Adrenal gland (tissue), 19 donors: ENCODE measurements at places on chromosomes 6 and 20. TPM values are rescaled to one million over a fixed set of nuclear protein-coding genes. Genes with fewer than 3 reads are reported as not detected.

Gene AVP
- 0.75 TPM for total RNA-seq

Gene SYCP2
- 0.36 TPM for total RNA-seq

Gene RBL1
- total RNA-seq: 0.91 TPM

Gene GSTA4
- total RNA-seq: 252 TPM

Gene TAF4
- total RNA-seq: 30.9 TPM

Gene TRIM40
- total RNA-seq: not detected

Gene TINAG
- not detected for total RNA-seq

Gene SLC22A16
- total RNA-seq: 0.34 TPM

Gene SOX18
- 30.4 TPM for total RNA-seq

Gene TREML1
- total RNA-seq: 0.68 TPM

Gene LAMA2
- 38.8 TPM for total RNA-seq

Gene HLA-DOA
- total RNA-seq: 26.1 TPM

Gene FAM229B
- total RNA-seq: 29.3 TPM

Gene STMND1
- total RNA-seq: not detected

Gene VSTM2L
- 8.0 TPM for total RNA-seq

Gene SIRPB1
- total RNA-seq: 6.1 TPM

Gene LST1
- 5.8 TPM for total RNA-seq

Gene NRSN1
- total RNA-seq: 1.3 TPM

Gene GTSF1L
- total RNA-seq: not detected

Gene SUMO4
- total RNA-seq: 2.2 TPM

Gene DEFB124
- not detected for total RNA-seq

Gene TLDC2
- total RNA-seq: not detected

Gene MEP1A
- not detected for total RNA-seq

Gene MYT1
- total RNA-seq: 6.7 TPM

Gene CST1
- total RNA-seq: not detected

Gene CLVS2
- 0.55 TPM for total RNA-seq

Gene RHAG
- total RNA-seq: not detected

Gene MATN4
- total RNA-seq: not detected

Gene GCLC
- 39.8 TPM for total RNA-seq

Gene MCCD1
- not detected for total RNA-seq

Gene CST5
- 2.2 TPM for total RNA-seq
